ENCODE measurements at places on chromosomes 16 and 17.

DNA sequence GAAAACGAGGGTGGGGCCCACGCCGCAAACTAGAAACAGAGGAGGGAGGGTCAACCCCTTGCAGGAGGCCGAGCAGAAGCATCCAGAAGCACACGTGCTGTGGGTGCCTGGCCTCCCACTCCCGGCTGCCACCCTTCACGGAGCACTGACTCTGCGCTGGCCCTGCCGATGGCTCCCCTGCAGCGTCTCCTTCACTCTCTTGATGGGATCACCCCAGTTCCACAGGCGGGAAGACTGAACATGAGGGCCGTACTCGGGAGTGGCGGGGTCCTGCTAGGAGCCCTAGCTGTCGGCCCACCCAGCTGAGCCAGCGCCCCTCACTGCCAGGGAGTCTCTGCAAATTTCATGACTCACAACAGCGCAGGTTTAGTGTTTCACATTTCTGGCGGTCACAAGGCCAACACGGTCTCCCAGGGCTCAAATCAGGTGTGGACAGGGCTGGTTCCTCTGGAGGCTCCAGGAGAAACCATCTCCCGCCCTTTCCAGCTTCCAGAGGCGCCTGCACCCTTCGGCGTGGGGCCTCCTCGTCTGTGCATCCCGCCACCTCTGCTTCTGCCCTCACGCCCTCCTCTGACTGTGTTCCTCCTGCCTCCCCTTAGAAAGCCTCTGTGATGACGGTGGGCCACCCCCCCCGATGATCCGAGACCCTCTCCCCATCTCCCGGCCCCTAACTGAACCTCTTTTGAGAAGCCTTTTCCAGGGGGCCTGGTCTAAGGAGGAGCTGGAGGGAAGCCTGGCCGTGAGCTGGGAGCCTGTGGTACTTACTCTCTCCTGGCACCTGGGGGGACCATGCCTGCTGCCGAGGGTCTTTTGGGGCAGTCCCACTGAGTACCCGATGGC, 2.0 kb downstream of the PTX4 start:
- no peak for DNase-seq

DNA sequence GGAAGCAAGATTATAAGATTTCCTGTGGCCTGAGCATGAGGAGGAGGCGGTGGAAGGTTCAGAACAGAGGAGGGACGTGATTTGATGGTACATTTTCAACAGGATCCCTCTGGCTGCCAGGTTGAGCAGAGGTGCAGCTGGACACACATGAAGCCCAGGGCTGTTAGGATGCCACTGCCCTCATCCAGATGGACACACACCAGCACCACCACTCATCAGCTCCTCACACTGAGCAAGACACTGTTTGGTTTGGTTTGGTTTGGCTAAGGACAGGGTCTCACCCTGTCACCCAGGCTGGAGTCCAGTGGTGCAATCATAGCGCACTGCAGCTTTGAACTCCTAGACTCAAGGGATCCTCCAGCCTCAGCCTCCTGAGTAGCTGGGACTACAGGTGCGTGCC, 402.6 kb upstream of the C16orf82 start:
- DNase-seq, result no peak

- DNase-seq, result no peak
Measured at GRCh38 chr17:68347380-68347779, 56.1 kb downstream of the ARSG start.

DNA sequence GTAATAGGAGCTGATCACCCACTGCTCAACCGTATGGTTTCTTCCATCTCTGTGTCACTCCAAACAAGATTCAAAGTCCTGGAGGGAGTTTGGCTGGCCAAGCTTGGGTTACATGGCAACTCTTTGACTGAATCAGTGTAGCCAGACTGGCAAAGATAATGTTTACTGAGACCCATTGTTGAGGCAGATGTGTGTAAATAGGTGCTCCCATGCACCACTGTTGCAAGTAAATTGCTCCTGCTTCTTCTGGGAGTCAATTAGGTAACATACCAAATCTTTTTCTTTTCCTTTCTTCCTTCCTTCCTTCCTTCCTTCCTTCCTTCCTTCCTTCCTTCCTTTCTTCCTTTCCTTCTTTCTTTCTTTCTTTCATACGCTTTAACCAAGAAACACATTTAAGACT, 86.3 kb upstream of the DHX40 start:
- no peak for DNase-seq

- no peak for DNase-seq
Measured at GRCh38 chr17:27481327-27481726, 25.1 kb downstream of the KSR1 start.

DNA sequence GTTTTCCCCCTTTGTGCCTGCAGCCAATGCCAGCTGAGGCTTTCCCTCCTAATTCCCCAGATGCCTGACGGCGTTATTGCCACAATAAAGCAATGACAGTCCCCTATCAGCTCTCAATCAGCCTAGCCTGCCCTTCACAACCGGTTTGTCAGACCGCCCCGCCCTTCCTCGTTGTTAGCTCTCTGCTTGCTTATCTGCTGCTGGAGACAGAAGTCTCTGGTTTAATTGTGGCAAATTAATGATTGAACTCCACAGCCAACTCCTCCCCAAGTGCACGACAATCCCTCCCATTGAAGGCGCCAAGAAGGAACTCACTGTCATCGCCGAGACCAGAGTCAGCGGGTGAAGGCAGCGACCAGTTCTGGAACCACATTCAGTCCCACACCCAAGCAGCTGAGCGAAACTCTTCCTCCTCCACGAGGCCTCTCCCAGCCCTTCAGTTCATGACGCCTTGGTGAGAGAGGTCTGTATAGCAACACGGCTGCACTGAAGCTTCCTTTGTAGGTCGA, 474.4 kb downstream of the SLC39A11 start:
- no peak for DNase-seq

GRCh38 chr16:25279491-25279890, 21.8 kb upstream of the ZKSCAN2 start:
- no peak for DNase-seq

DNA sequence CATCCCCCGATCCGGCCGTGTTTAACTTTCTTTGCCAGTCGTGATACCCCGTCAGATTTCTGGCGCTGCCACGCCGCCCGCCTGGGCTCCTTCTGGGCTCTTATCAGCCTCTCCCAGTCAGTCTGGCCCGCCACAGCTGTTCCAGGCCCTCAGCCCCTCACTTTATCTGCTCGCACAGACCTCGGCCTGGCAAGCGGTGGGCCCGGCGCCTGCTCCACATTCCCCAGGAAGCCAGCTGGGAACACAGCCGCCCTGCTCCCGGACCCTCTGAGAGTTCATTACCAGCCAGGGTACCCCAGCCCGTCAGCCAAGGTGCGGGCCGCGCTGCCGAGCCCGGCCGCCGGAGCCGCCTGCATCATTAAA, 157.5 kb downstream of the ZNF423 start:
- DNase-seq, result no peak

- peak; percentile 67 for DNase-seq
Measured at GRCh38 chr17:5785338-5785737, 201.0 kb upstream of the NLRP1 start.

- no peak for DNase-seq
Measured at GRCh38 chr16:85471469-85472431, 141.4 kb upstream of the GSE1 start.

DNA sequence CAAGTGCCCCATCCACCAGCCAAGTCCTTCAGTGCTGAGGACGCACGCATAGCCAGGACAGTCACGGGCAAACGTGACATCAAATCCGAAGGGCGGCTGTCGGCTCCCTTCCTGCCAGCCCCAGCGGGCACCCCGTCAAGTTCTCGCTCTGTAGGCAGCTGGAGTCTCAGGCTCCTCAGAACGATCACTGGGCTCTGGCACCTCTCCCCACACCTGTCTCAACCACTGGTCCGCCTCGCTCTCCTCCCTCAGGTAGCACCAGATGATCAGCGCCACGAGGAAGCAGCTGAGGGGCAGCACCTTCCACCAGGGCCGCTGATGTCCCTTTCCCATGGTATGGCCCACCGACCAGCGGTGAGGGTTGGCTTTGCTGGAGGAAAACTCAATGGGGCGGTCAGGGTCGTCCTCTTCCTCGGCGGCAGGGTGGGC, 422 bp downstream of the UQCC4 start:
- DNase-seq, result no peak

GRCh38 chr17:73020110-73020509, 72.4 kb downstream of the SLC39A11 start:
- DNase-seq, result no peak

DNA sequence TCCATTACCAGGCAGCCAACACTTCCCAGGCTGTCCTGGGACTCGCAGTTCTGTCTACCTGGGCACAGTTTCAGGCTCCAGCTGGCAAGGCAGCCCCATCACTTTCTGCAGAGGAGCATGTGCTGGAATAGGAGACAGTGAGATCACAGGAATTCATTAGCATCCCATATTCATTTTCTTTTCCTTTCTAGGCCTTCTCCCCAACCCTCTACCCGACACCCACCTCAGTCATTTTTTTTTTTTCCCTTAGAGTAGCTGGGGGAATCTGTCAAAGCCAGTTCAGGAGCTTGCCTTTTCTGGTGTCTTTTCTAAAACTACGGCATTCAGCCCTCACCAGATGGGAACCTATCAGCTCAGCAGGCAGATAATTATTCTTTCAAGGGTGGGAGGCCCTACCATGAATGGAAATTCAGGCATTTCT, 42.4 kb upstream of the FBXO47 start:
- DNase-seq, result no peak

GRCh38 chr17:4365628-4366326, 698 bp downstream of the UBE2G1 start:
- DNase-seq, result no peak

DNA sequence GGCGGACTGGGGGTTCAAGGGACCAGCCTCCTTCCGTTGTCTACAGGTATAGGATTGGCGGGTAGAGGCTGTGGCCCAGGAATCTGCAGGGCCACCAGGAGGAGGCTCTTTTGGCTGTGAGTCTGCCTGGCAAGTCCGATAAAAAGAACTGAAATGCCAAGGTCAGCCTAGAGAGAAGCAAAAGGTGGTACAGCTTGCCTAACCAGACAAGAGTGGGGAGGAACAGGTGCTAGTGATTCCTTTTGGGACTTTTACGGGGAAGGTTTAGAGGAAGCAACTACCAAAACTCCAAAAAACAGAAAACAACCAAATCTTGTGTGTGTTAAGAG, 5.6 kb upstream of the EVPL start:
- no peak for DNase-seq

GRCh38 chr16:84177741-84178073, 9.2 kb downstream of the TAF1C start:
- no peak for DNase-seq

- no peak for DNase-seq
Measured at GRCh38 chr17:37828651-37829124, 83.8 kb upstream of the HNF1B start.

GRCh38 chr17:27217631-27218030, 76.3 kb upstream of the WSB1 start:
- DNase-seq, result no peak

GRCh38 chr16:89867918-89868317, 5.5 kb upstream of the TCF25 start:
- DNase-seq, result no peak

DNA sequence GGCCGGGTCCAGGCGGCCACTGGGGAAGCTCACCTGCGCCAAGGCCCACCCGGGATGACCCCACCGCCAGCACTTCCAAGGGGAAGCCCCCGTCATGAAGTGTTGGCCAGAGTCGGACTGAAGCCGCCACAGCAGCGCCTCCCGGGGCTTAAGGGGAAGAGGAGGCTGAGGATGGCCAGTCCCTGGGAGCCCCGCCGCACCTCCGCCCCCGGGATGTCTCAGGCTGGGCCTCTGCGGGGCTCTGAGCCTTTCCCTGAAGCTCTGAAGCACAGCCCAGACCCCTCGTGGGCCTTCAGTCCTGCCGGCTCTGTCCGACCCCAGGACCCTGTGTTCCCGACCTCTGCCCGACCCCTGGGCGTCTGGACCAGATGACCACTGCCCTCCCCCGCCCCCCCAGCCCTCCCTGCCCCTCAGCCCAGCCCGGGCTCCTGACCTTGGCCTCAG, 42.8 kb upstream of the ACSF3 start:
- DNase-seq, result no peak

GRCh38 chr17:16283705-16284104, 66.7 kb downstream of the PIGL start:
- no peak for DNase-seq

- no peak for DNase-seq
Measured at GRCh38 chr17:55546481-55546880, 35.2 kb upstream of the SMIM36 start.

DNA sequence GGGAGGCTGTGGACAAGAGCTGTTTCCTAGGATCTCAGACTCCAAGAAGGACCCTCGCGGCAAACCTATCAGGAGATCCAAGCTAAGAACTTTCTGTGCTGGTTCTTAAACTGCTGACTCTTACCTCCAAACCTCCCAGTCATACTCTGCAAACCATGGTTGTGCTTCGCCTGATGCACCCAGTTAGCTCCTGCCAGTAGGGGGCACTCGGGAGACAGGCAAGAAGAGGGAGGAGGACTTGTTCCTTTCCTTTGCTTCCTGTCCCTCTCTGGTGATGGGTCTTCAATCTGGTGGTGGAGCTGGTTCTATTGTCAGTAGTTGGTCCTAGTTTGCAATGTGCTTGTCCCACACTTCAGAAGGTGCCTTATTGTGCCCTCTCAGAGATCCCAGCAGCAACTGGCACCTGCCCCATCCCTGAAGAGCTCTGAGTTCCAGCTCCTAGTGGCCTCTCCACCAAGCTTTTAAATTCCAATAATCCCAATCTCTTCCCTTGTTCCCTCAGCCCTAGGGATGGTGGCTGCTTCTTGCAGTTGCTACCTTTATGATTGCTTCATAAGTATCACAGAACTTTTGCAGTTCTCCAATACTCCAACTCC, 113.5 kb upstream of the RPL38 start:
- DNase-seq, result no peak

DNA sequence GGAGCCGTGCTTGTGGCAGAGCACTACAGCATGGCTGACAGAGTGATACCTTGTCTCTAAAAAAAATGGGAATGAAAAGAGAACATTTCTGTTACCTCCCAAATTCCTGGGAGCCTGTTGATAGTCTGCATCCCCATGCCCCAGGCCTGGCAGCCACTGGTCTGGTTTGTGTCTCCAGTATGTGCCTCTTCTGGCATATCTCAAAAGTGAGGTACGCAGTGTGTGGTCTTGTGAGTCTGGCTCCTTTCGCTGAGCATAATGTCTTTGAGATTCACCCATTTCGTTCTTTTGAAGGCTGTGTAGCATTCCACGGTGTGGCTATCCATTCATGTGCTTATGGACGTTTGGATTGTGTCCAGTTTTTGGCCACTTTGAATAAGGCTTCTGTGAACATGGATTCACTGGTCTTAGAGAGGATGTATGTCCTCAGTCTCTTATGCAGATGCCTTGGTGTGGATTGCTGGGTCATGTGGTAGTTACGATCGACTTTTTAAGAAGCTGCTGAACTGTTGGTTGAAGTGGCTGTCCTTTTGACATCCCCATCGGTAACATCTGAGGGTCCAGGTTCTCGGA, 39.1 kb downstream of the PRMT7 start:
- DNase-seq, result no peak

- DNase-seq, result no peak
Measured at GRCh38 chr17:51912939-51913338, 245.6 kb downstream of the CA10 start.
